ENCODE measurements at places on chromosomes 3 and 15.

- DNase-seq = no peak
These were observed 4.3 kb downstream of the BTBD1 start for GRCh38 chr15:83062768-83063180.

- no peak for DNase-seq
These were observed 28.2 kb upstream of the CCDC50 start for GRCh38 chr3:191301017-191301416.

DNA sequence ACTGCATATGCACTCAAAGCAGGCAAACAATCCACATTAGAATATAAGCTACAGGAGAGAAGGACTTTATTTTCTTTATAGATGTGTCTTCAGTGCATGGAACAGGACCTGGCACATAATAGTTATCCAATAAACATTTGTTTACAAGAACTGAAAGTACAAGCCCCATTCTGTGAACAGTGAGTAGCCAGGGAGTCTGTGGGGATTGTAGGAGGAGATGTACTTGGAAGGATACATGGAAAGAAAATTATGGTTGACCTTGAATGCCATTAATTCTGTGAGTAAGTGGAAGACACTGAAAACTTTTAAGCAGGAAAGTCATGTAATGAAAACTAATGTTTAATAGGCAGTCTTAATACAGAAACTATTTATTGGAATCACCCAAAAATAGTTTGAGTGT lies 28.3 kb downstream of the MASP1 start:
- DNase-seq = no peak

GRCh38 chr3:26715431-26715830 lies 92.9 kb downstream of the LRRC3B start:
- no peak for DNase-seq

GRCh38 chr15:64455961-64456371 lies 4.4 kb upstream of the ZNF609 start:
- DNase-seq = no peak

DNA sequence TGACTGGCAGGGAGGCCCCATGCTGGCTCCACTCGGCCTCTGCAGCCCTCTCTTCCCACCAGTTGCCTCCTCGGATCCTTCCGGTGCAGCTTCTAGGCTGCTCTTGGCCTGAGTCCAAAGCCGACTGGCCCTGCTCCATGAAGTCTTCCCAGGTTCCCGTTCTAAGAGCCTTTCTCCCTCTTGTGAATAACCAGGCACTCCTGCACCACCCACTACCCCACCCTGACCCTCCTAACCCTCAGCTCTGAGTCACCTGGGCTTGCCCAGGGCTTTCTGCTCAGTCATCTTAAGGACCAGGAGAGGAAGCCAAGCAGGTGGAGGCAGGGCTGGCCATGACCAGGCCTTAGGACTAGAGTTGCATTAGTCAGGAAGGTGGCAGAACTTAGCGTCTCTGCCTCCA lies 28.1 kb upstream of the CNBP start:
- no peak for DNase-seq

- DNase-seq = no peak
These were observed 64.4 kb downstream of the GTPBP8 start for GRCh38 chr3:113055201-113055600.
